ENCODE measurements at places on chromosomes 2 and 18.
A peak's percentile ranks its signal among the peaks of the same experiment; 100 is the strongest.

GRCh38 chr2:43877782-43878464 is 39.2 kb downstream of the ABCG8 start:
- peak; percentile 59 for DNase-seq

GRCh38 chr2:114450639-114451038 is 8.2 kb downstream of the DPP10 start:
- no peak for DNase-seq

DNA sequence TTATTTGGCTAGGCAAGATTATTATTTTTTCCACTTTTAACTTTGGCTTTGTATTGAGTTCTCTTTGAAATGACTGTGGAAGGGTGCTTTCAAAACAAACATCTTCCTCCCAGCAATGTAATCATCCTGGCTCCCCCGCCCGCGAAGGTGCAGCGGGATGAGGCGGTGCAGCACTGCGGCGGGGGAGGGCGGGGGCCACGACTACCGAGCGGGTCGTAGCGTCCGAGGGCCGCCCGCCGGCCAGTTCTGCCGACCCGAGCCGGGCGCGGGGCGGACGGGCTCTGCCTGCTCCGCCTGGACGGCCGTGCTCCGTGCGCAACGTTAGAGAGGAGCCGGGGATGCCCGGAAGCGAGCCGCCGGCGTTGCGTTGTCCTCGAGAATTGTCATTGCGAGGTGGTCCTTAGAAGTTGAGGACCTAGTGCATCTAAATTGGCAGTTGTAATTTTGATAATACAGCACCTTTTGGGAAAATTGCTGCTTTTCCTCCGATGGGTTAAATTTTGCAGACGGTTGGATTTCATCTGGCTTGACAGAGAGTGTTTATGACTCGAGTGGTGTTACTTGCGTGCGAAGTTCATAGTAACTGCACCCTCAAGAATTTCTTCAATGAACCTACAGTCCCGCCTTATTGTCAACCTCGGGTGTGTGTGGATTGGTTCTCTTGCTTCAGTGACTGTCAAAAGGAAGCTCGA is 1.1 kb downstream of the EPC2 start:
- DNase-seq, result peak; percentile 29

GRCh38 chr2:237091779-237092436 is 6.2 kb downstream of the COPS8 start:
- DNase-seq, result no peak

GRCh38 chr2:67046591-67046990 is 350.5 kb upstream of the ETAA1 start:
- no peak for DNase-seq

DNA sequence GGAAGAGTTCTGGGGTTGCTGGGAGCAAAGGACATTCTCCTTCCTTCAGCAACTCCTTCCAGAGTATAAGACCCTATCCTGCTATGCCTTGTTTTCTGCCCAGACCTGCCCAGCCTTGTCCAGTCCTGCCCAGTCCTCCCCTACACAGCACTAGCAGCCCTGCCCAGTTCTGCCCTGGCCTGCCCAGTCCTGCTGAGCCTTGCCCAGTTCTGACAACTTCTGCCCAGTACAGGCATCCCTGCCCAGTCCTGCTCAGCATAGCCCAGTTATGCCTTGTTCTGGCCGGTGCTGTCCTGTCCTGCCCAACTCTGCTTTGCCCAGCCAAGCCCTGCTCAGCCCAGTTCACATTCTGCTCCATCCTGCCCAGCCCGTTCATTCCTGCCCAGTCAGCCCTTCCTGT is 44.9 kb upstream of the ALK start:
- DNase-seq, result no peak

DNA sequence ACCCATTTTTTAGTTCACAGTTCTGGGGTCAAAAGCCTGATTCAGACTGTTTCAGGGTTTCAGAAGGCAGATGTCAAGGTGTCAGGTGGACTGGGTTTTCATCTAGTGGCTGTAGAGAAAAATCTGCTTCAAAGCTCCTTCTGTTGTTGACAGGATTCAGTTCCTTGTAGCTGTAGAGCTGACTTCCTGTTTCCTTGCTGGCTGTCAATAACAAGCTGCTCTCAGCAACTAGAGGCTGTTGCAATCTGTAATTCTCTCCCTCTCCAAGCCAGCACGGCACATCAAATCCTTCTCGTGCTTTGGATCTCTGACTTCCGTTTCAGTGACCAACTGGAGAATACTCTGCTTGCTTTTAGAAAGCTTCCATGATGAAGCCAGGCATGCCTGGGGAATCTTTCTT is 179.4 kb downstream of the DOK6 start:
- no peak for DNase-seq

DNA sequence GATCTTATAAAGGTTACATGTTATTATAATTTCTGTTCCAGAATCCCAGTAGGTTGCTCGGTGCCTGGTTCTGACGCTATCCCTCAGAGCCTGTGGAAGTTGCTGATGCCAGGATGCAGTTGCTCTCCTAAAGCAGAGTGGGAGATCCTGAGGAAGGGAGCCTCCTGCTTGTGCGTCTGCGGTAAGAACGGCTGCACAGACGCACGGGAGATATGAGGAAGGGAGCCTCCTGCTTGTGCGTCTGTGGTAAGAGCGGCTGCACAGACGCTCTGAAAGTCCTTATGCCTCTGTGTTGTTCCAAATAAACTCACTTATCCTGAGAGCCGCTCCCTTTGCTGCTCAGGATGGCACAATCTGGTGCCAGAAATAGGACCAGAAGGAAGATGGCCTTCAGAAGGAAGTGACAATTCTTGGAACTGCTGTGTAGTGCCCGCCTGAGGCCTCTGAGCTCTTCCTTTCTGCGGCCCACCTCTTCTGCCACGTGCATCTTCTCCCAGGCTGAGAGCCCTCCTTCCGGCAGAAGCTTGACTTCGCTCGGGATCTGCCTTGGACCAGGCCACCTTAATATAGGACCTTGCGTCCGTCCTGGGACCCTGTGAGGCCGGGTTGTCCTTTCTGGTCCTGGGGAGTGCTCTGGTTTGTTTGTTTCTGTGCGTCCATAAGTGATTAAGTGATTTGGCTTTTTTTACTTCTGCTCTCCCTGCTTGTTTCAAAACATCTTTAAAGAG is 89.5 kb downstream of the RTP5 start:
- DNase-seq, result no peak

DNA sequence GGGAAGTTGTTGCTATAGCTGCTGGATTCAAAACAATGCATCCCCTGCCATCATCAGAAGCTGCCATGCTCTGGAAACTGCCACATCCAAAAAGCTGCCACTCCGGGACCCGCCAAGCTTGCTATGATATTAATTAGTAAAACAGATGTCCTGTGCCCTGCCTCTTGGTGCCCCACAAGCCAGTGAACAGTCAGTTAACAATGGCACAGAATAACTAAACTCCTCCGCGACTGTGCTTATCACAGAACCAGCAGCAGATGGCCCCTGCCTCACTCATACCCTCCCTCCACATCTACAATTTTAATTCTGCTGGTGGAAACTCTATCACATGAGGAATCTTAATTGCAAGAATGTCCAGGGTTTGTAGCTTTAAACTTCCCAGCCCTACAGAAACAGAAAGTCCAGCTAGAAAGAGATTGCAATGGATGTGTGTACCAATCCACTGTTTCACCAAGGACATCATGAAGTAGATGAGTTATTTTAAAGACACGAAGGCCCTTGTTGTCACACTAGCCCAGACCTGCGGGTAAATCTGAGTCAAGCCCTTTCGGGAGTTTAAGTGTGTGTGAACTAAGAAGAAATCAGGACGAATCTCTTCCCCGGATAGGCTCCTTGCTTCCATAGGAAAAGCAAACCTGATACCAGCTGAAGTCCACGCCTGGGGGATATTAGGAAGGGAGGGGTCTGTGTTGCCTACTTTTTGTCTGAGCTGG is 7.4 kb upstream of the ACYP2 start:
- no peak for DNase-seq
